Stimulated activated CD4-positive, alpha-beta T cell treated with anti-CD3 and anti-CD28 coated beads, Interleukin-1b, Interleukin-23, amount 100 ng/mL, for 1 hour (primary cell): ENCODE measurements at places on chromosomes 7 and 10.

GRCh38 chr7:159212226-159212625 is 67.6 kb upstream of the VIPR2 start:
- no peak for DNase-seq

- DNase-seq, result no peak
Observed at GRCh38 chr7:99665312-99666012, 14.3 kb downstream of the CYP3A5 start.

DNA sequence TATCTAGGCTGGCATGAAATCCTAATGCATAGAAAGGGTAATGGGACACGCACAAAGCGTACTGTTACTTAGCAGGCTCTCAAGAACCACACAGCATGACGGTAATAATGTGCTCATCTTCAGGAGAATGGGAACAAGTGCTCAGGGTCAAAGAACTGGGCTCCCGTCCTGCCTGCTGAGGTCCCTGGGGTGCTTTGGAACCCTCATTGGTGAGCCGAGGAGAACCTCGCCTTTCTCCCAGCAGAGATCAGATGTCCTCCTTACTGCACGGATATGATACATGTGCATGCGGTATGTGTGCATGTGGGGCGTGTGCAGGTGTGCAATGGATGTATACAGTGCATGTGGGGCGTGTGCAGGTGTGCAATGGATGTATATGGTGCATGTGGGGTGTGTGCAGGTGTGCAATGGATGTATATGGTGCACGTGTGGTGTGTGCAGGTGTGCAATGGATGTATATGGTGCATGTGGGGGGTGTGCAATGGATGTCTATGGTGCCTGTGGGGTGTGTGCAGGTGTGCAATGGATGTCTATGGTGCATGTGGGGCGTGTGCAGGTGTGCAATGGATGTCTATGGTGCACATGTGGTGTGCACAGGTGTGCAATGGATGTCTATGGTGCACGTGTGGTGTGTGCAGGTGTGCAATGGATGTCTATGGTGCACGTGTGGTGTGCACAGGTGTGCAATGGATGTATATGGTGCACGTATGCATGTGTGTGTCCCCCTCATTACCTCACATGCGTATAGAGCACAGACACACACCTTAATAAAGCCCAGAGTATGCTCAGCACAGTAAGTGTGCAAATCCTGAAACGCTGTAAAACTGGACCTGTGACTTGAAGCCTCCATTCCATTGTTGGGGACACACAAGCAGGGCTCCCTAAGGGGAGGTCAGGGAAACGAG is 336.3 kb downstream of the PTPRN2 start:
- DNase-seq, result no peak

GRCh38 chr7:74452748-74453321 is 871 bp upstream of the GTF2IRD1 start:
- DNase-seq, result no peak

DNA sequence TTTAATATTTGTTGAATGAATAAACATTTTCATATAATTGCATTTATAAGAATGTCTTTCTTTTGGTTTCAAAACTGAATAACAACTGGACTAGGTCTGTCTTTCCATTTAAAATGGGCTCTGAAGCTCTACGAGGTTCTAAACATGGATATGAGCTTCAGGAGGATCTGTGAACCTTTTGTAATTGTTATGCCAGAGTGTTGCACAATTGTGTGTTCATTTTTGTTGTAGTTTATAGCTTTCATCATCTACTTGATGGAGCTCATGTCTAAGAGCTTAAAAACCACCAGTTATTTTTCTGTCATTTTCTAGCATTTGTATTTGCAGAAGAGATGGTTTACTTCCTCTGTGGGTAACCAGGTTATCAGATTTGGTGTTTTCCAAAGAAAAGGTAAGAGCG is 265.7 kb upstream of the NPY start:
- DNase-seq, result no peak

DNA sequence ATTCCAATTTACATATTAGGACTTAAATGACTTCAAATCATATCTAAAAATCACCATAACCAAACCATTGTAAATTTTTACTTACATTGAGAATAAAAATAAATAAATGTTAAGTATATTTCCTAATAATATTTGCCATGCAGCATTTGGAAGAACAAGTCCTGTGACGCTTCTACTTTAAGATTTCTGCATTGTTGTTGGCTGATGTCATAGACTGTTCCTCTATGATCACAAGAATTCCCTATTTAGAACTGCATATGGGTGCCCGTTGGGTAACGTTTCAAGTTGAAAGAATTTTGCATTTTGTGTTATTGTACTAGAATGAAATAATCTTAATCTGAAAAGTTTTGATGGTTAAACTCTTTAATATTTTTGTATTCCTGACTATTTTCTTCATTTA is 5.1 kb upstream of the ITGB1 start:
- DNase-seq, result no peak

- no peak for DNase-seq
Observed at GRCh38 chr7:116836048-116836447, 26.3 kb upstream of the CAPZA2 start.

DNA sequence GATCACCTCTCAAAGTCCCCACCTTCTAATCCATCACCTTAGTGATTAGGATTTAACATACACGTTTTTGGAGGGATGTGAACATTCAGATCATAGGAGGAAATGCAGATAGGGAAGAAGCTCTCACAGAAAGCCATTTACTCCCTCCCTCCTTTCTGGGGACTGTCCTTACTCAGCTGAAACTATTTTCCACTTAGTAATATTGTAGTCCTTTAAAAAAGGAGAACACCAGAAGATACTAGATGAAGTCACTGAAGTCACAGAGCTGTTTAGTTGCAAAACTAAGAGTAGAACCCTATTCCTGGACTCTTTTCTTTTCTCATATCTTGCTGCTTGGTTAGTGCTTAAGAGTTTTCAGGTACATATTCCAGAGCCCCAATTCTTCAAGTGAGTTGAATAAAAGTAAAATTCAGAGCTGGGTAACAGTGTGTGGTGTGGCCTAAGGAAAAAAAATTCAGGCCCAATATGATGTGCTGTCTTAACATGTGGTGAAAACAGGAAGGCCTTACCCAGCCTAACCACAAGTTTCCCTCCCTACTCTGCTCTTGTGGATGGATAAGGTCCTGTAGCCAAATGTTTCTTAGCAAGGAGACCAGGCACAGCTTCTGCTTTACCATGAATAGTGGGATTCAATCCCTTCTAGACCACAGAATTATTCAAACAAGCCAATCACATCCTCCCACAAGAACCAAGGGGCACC is 135.7 kb downstream of the INHBA start:
- DNase-seq, result no peak

GRCh38 chr7:17680943-17681351 is 259.3 kb downstream of the SNX13 start:
- DNase-seq, result no peak

DNA sequence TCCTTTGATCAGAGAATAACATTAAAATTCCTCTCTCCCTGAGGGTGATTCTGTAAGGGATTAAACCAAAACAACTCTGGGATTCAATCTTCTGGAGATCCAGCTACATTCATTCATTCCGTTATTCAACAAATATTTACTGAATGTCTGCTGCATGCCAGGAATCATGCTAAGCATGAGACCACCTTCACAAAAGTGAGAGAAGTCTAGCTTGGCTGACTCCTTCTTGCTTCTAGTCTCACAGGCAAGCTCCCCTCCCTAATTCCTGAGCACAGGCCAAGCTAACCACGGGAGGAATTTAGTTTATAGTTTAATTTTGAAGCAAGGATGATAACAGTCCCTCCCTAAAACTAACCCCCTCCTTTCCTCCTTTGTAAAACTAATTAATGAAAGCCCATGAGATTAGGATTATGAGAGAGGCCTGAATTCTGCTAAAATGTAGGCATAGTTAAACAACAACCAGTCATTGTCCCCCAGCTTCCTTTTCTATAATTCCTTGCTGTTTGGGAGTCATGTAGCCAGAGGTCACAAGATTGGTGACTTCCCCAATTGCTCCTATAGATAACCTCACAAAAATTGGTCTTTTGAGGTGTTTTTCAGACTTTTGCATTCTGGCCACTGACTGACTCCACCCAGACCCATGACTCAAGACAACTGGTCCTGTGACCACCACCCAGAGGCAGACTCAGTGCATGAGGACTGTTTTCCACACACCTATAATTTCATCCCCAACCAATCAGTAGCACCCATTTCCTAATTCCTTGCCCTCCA is 113.5 kb downstream of the ITGB8 start:
- DNase-seq, result no peak

DNA sequence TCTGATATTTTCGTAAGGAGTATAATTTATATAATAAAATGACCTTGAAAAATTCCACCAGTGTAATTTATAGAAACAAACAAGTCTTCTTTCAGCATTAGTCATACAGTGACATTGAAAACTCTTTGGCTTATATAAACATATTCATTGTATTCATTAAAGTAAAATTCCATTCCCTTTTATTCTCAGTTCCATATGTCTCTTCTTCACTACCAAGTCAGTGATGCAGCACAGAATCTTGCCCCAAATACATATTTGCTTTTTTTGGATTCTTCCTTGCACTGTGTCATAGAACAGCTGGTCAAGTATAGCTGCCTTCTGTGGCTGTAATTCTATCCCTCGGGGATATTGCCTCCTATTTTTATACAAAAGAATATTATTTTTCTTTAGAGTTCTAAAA is 884.5 kb upstream of the POT1 start:
- no peak for DNase-seq

DNA sequence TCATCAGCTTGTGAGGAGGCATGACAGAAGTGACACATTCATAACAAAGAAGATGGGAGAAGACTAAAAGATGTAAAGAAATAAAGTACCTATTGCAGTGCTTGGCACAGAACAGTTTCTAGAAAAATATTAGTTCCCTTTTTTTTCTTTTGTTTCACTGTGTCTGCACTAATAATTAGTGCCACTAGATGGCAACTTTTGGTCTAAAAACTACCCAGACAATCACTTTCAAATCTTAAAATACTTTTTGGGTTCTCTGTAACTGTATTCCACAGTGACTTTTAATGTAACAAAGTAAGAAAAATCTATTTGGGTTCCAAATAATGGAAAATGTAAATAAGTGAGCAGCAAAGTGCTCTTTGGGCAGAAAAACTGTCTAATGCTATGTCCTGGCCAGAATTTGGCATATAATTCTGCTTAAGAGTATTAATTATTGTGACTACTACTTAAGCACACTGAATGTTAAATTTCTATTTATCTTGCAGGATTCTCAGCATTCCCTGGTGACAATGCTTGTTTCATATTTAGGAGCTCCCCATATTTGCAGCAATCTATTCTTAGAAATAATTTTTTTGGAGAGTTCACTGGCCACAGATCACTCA is 134.8 kb upstream of the KIF5B start:
- no peak for DNase-seq

GRCh38 chr7:20217193-20217948 is at the start of gene MACC1:
TSS of gene MACC1 (minus strand) at chr7:20217384. CDS start at chr7:20161862, 55,522 bp downstream.
- no peak for DNase-seq
